Epithelial cell of alveolus of lung (primary cell): ENCODE measurements at places on chromosomes 4 and X. TPM values are rescaled to one million over a fixed set of nuclear protein-coding genes. Genes with fewer than 3 reads are reported as not detected.

NLGN3 gene
- total RNA-seq, result 0.39 and 3.1 TPM in 2 replicates

NIPAL1 gene
- 3.4 TPM in 1 of 2 replicates, not detected in the other for total RNA-seq

HSFX1 gene
- 0.26 and 0.88 TPM in 2 replicates for total RNA-seq

TECRL gene
- not detected in 2 replicates for total RNA-seq

SATL1 gene
- not detected in 2 replicates for total RNA-seq

USP27X gene
- 2.6 and 3.7 TPM in 2 replicates for total RNA-seq

ASB9 gene
- 1.4 TPM in 1 of 2 replicates, not detected in the other for total RNA-seq

MAMLD1 gene
- 1.2 and 2.0 TPM in 2 replicates for total RNA-seq

MOSPD2 gene
- 9.8 and 12.9 TPM in 2 replicates for total RNA-seq

NHS gene
- 5.7 and 5.9 TPM in 2 replicates for total RNA-seq

SPANXA1 gene
- total RNA-seq, result not detected in 2 replicates

NLGN4X gene
- total RNA-seq, result 0.32 and 0.65 TPM in 2 replicates

CACNA1F gene
- not detected in 2 replicates for total RNA-seq

CDKL5 gene
- total RNA-seq, result 1.8 and 4.7 TPM in 2 replicates

TCEAL7 gene
- 30.5 and 43.8 TPM in 2 replicates for total RNA-seq

TRAM1L1 gene
- total RNA-seq, result 4.1 and 5.2 TPM in 2 replicates

NRK gene
- total RNA-seq, result 3.7 and 16.9 TPM in 2 replicates

RBBP7 gene
- 88.3 and 98.8 TPM in 2 replicates for total RNA-seq

PPP1R2C gene
- total RNA-seq, result not detected in 2 replicates

TBC1D8B gene
- 9.3 and 10.0 TPM in 2 replicates for total RNA-seq
